ENCODE measurements at places on chromosomes 13 and 19.

GRCh38 chr13:36131931-36132297 is 732 bp upstream of the DCLK1 start:
- DNase-seq = no peak

- no peak for DNase-seq
Observed at GRCh38 chr19:40528078-40528477, 48.6 kb upstream of the SHKBP1 start.

- DNase-seq = no peak
Observed at GRCh38 chr13:98039964-98040363, 86.5 kb downstream of the IPO5 start.

DNA sequence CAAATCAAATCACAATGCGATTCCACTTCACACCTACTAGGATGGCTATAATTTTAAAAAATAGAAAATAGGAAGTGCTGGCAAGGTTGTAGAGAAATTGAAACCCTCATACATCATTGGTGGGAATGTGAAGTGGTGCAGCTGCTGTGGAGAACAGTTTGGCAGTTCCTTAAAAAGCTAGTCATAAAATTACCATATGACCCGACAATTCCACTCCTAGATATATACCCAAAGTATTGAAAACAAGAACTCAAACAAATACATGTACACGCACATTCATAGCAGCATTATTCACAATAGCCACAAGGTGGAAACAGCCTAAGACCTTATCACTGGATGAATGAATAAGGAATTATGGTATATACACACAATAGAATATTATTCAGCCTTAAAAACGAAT is 12.0 kb downstream of the HMGB1 start:
- no peak for DNase-seq

- no peak for DNase-seq
Observed at GRCh38 chr13:30676672-30677071, 58.7 kb upstream of the ALOX5AP start.

DNA sequence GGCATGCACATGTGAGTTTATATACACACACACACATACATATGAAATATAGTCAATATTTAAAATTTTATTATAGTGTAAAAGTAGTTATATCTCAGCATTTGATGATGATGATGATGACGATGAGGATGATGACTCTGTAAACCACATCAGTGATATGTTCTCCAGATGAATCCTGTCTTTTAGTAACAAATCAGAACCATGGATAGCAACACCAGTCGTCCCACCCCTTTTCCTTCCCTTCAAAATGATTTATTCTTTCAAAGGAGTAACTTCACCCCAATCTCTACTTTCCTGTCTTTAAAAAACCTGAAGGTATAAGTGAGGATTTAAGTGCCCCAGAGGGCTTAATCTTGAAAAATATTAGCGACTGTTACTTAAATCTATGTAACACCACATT is 74.1 kb downstream of the DCLK1 start:
- DNase-seq = no peak

GRCh38 chr19:35267818-35268535 is 785 bp upstream of the USF2 start:
- DNase-seq = peak; percentile 65

DNA sequence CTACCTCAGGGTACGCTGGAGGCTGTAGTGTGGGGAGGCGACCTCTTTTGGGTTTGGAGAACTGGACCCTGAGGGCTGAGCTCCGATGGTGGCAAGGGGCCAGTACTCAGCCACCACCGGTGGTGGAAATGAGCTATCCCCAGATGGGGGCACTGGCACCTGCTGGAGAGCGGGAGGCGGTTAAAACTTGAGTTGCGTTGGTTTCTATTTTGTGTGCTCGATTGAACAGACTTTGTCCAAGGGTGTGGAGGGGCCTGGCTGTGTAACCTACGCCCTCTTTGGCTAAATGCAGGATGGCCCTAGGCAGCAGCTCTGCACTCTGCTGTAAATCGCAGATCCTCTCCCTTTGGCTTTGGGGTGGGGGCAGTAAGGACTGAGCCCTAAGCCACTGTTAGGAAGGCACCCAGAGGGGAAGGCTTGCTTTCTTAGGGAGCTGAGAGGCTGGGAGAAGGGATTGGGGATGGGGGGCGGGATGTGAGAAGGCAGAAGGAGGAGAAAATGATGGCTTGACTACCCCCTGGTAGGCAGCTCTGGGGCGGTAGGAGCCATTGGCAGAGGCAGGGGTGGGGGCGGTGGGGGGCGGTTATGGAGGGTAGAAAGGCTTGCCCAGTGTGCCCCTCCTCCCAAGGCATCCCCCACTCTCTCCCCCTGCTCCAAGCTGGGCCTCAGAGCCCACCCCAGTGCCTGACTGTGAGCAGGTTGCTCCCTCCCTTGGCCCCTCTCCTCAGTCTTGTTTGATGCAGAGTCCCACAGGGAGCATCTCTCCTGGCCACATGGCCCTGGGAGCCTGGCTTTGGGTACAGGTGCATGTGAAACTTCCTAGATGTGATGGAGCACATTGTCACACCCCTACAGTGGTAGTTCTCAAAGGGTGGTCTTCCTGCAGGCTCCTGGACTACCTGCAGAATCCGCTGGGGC is 5.0 kb downstream of the VSTM2B start:
- DNase-seq = no peak

GRCh38 chr19:19420570-19421298 is 15.3 kb downstream of the GATAD2A start:
- DNase-seq = no peak

DNA sequence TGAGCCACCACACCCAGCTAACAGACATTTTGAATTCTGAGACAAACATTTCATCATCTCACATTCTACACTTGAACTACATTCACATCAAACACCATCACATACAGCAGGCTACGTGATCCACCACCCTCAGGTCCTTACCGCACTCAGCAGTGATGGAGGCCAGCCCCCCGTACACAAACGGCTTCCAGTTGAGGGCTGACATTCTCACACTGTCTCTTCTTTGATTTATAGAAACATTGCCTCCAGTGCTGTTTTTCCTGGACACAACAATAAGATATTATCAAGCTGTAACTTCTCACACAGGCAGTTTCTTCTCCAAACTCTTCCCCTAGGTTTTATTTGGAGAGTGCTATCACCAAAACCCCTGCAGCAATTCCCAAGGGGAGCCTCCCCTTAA is 7.0 kb downstream of the SLC25A30 start:
- DNase-seq = no peak

- no peak for DNase-seq
Observed at GRCh38 chr19:19487950-19488874, 27.1 kb downstream of the TSSK6 start.

GRCh38 chr13:47945738-47946137 is 55.3 kb downstream of the SUCLA2 start:
- no peak for DNase-seq

DNA sequence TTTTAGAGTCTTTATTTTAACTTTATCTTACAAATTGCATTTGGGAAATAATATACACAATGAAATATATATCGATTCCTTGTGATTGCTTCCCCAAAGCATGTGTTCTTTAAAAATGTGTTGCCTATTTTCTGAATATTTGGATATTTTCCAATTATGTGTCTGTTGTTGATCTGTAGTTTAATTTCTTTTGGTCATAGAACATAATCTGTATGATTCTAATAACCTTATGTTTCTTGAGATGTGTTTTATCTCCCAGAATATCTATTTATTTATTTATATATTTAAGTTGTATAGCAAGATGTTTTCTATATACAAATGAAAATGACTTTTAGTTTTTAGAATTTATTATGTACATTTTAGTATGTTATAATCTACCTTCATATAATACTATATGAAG is 710.8 kb upstream of the PCDH20 start:
- DNase-seq = no peak

DNA sequence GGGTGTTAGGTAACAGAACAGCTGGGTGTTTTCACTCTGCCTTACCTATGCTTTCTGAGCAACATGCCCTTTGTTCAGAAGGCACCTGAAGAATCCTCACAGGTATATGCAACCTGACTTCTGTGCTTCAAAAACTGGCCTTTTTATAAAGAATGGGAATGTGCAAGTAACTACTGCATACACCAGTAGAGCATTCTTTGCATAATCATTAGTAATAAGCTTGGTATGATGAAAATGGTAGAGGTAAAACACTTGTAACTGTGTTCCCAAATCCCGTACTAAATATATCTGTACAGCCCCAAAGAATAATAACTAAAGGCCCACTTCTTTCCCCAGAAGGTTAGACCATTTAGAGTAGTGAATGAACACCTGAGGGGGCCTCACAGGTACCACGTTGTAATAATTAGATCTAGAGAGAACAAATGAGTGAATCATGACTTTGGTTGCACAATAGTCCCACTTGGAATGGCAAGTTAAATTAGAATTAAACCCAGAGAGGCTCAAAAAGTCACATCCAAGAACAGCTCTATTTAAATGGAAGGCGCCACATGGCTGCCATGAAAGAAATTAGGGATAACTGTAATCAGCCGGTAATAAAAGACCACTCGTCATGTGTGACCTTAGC is 413.9 kb downstream of the KLF12 start:
- DNase-seq = no peak

DNA sequence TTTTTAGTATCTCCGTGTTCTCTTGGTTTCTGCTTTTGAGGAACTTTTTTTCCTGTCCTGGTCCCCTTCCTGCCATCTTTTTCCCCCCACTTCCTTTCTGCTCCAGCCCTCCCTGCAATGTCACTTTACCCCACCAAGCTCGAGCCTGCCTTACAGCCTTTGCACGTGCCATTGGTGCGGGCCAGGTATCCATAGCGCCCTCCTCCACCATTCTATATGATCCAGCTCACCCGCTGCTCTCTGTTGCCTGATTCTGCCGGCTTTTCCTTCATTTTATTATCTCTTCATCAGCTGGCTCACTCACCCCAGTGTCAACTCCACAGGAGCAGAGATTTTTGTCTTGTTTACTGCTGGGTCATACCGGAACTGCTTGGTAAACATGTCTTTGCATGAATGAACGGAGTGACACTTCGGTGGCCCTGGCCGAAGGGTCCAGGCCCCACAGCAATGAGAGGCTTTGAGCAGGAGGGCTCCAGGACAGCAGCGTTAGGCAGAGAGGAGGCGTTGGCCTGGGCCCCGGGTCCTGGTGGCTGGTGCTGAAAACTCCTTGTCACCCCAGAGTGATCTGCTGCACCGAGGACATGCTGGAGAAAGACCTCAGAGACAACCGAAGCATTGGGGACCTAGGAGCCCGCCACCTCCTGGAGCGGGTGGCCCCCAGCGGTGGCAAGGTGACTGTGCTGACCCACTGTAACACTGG is 1.2 kb downstream of the MRI1 start:
- no peak for DNase-seq

DNA sequence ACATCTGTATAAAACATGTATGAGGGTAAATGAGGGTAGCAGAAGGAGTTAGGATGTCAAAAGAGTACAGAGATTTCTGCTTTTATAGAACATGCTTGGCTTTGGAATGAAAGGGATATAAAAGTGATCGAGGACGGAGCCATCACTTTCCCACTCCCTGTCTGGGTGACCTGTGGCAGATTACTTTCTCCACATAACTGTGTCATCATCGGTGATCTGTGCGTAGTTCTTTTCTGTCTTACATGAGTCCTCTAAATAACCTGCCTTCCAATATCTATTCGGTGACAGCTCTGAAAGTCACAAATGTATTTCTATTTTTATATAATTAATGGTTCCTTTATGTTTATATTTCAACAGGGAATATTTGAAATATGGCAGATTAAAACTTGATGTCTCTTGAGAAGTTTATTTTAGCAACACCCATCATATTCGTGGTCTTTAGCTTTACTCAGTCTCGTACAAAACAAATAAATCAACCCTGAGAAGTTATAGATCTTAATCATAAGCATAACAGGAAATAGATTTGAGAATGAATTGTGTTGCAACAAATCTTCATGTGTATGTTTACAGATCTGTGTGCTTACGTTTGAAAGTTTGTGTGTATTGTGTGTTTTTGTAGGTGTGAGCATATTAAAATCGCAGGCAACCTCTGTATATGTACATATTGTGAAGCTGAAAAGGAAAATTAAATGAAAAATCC is 1094.3 kb downstream of the EFNB2 start:
- DNase-seq = no peak

DNA sequence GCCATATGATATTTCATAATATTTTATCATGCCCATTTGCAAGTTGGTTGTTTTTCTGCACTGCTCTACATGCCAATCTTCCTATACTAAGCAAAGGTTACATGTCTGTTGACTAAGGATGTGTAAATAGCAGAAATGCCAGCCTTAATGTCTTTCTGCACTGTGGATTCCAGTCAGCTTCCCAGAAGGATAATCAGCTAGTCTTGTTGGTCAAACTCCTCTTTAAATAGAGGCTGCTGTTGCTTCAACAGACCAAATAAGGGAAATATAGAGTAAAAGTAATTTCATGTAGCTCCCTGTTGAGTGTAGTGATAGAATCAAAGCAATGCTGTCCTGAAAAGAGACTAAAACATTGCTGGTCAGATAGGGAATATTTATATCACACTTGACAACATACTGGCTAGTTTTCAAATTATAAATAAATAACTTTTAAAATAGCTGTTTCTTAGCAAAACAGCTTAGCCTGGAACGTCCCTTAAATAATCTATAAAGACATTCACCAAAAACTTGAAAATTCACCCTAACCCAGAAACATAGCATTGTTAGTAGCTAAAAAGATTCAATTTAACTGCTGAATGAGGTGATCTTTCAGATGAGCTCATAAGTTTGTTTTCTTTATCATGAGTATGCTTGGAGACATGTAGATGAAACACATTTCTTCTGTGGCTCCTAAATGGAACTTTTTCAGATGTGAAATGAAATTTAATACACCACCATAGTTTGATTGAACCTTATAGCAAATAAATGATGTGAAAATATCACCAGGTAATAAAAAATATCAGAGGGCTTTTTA is 56.6 kb downstream of the FRY start:
- DNase-seq = no peak

GRCh38 chr19:18029617-18030338 is 21.8 kb downstream of the ARRDC2 start:
- no peak for DNase-seq

Data from effector CD4-positive, alpha-beta T cell (primary cell).